Fibroblast of the aortic adventitia (primary cell): ENCODE measurements at places on chromosomes 13 and 19. TPM values are rescaled to one million over a fixed set of nuclear protein-coding genes. Genes with fewer than 3 reads are reported as not detected.

PGLYRP2 gene
- not detected in 2 replicates for total RNA-seq

CYP2A6 gene
- not detected in 2 replicates for total RNA-seq

SIGLEC5 gene
- not detected in 2 replicates for total RNA-seq

EBPL gene
- 37.1 and 47.0 TPM in 2 replicates for total RNA-seq

SERTM1 gene
- total RNA-seq, result under 0.01 and 0.25 TPM in 2 replicates

TYK2 gene
- total RNA-seq, result 25.7 and 51.5 TPM in 2 replicates

ZNF555 gene
- 5.9 and 7.0 TPM in 2 replicates for total RNA-seq

CAPN12 gene
- total RNA-seq, result 0.18 TPM in 1 of 2 replicates, not detected in the other

CLC gene
- total RNA-seq, result not detected in 2 replicates

TMIGD2 gene
- total RNA-seq, result not detected in 2 replicates

SLC1A6 gene
- total RNA-seq, result not detected in 2 replicates

FUT1 gene
- total RNA-seq, result under 0.01 TPM in 1 of 2 replicates, not detected in the other

LRFN3 gene
- total RNA-seq, result 5.9 and 9.3 TPM in 2 replicates

BBC3 gene
- total RNA-seq, result 9.2 and 12.9 TPM in 2 replicates

PRR19 gene
- total RNA-seq, result 0.90 and 1.1 TPM in 2 replicates

C19orf18 gene
- 0.49 TPM in 1 of 2 replicates, not detected in the other for total RNA-seq

BCL3 gene
- total RNA-seq, result 3.8 and 13.4 TPM in 2 replicates

ERICH6B gene
- not detected in 2 replicates for total RNA-seq

RCBTB1 gene
- 24.0 and 40.7 TPM in 2 replicates for total RNA-seq

C13orf42 gene
- total RNA-seq, result not detected in 2 replicates

ADPRHL1 gene
- total RNA-seq, result 2.4 and 2.8 TPM in 2 replicates

ZNF563 gene
- total RNA-seq, result 1.6 and 4.0 TPM in 2 replicates

SLC8A2 gene
- total RNA-seq, result not detected in 2 replicates

CD320 gene
- total RNA-seq, result 40.1 and 66.0 TPM in 2 replicates

ZNF90 gene
- total RNA-seq, result 1.2 and 1.4 TPM in 2 replicates

RSPH6A gene
- 0.18 TPM in 1 of 2 replicates, not detected in the other for total RNA-seq

MBD3L4 gene
- not detected in 2 replicates for total RNA-seq

MYO1F gene
- 0.09 and 0.41 TPM in 2 replicates for total RNA-seq

TRPM4 gene
- total RNA-seq, result 14.0 and 15.0 TPM in 2 replicates

KCNN4 gene
- 1.2 and 39.9 TPM in 2 replicates for total RNA-seq

CYP4F11 gene
- not detected in 2 replicates for total RNA-seq

ZNF708 gene
- 8.8 and 15.9 TPM in 2 replicates for total RNA-seq

CD33 gene
- total RNA-seq, result not detected in 2 replicates

KIR3DL2 gene
- total RNA-seq, result not detected in 2 replicates

UBXN6 gene
- total RNA-seq, result 87.9 and 126 TPM in 2 replicates

LGI4 gene
- total RNA-seq, result 0.09 and 3.7 TPM in 2 replicates

CD79A gene
- 0.09 TPM in 1 of 2 replicates, not detected in the other for total RNA-seq

TJP3 gene
- not detected in 2 replicates for total RNA-seq

CGB2 gene
- total RNA-seq, result not detected in 2 replicates

PEG3 gene
- 0.18 and 0.49 TPM in 2 replicates for total RNA-seq

IGFL1 gene
- not detected in 2 replicates for total RNA-seq

USE1 gene
- total RNA-seq, result 23.8 and 27.8 TPM in 2 replicates

S1PR5 gene
- 0.27 and 0.41 TPM in 2 replicates for total RNA-seq

EFNA2 gene
- total RNA-seq, result not detected in 2 replicates

IL17D gene
- total RNA-seq, result 1.6 and 5.0 TPM in 2 replicates

APOC4 gene
- not detected in 2 replicates for total RNA-seq

ZNF665 gene
- total RNA-seq, result 2.4 and 2.9 TPM in 2 replicates

PRRG2 gene
- 0.27 and 0.57 TPM in 2 replicates for total RNA-seq

HSD17B14 gene
- 3.6 and 25.5 TPM in 2 replicates for total RNA-seq

GAS6 gene
- total RNA-seq, result 33.3 and 45.1 TPM in 2 replicates
